ENCODE measurements at places on chromosomes 16 and 17.

DNA sequence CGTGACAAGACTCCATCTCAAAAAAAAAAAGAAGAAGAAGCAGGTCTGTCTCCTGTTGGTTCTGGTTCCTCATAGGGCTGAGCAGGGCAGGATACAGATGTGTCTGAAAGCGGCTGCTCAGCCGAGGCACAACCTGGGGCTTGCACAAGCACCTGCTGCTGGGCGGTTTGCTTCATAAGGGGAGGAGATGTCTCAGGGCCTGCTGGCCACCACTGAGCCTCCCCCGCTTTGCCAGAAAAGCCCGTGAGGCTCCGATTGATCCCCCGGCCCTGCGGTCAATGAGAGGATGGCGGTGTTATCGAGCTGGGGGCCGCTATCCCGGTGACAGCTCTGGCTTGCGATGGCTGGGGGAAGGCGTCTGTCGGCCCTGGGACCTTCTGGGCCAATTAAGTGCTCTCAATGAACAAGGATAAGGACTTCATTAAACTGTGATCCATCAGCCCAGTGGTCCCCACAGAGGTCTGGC lies 162.0 kb downstream of the SDK2 start:
- DNase-seq, result no peak

GRCh38 chr16:64880006-64880405 lies 241.9 kb downstream of the CDH11 start:
- DNase-seq, result no peak

DNA sequence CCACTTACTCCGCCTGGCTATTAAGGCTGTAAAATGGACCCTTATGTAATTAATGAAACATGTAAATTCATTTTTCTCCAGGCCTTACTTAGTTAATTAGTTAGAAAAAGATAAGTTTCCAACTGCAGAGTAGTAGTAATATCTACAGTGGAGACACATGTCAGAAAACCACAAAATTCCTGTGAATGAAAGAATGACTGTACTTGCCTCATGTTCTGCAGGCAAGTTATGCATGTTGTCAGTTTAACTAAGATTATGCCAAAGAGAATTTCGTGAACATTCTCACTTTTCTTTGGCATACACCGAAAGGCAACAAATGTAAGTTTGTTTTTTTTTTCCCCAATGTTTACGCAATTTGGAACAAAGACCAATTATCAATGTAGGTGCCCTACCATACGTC lies 16.8 kb upstream of the CCL1 start:
- DNase-seq, result no peak

GRCh38 chr16:85465328-85466303 lies 147.5 kb upstream of the GSE1 start:
- DNase-seq, result peak; percentile 93

DNA sequence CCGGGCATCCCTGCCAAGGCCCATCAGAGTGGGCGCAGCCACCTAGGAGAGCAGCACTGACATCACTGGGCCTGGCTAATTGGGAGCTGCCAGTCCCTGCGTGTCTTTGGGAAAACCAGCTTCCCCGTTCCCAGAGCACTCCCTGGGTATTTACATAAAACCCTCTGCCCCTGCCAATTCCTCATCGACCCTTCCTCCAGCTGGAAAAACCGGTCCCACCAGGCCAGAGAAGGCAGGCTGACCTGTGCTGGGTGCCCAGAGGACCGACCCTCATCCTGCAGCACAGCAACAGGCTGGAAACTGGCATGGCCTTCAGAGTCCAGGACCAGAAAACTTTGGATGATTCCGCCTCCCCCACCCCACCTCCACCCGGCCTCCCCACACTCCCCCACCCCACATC lies 8.2 kb upstream of the FOXN1 start:
- DNase-seq, result peak; percentile 51

GRCh38 chr16:68369697-68370580 lies 59.1 kb downstream of the PRMT7 start:
- no peak for DNase-seq

DNA sequence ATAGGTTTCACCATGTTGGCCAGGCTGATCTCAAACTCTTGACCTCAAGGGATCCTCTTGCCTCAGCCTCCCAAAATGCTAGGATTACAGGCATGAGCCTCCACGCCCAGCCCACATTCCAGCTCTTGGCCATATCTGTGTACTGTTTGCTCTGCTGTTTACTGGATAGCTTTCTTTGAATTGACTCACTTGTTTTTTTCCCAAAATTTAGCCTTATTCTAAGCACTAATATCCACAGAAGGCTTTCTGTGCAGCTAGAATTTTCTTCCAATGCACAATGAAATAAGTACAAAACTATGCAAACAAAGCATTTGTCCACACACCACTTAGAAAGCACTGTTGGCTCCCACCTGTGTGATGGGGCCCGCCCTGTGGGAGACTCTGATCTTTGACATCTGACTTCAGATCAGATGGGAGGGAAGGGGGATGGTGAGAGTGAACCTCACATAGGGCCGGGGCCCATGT lies 72.2 kb downstream of the CLEC16A start:
- no peak for DNase-seq

DNA sequence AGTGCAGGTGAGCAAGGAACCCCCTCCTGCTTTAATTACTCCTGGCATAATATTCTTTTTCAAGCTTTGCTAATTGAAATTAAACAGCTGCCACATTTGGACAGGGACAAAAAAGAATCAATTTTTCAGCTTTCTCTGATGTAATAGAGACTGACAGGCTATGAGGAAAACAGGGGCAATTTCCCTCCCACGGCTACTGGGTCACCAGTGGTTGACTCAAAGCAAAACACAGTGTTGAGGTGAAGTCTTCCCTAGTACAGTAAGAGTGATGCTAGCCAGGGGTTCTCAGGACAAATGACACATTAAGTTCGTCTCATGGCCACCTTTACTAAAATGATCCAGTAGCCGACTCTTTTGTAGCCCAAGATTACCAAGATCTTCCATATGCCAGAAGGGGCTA lies 38.6 kb upstream of the PMFBP1 start:
- no peak for DNase-seq

DNA sequence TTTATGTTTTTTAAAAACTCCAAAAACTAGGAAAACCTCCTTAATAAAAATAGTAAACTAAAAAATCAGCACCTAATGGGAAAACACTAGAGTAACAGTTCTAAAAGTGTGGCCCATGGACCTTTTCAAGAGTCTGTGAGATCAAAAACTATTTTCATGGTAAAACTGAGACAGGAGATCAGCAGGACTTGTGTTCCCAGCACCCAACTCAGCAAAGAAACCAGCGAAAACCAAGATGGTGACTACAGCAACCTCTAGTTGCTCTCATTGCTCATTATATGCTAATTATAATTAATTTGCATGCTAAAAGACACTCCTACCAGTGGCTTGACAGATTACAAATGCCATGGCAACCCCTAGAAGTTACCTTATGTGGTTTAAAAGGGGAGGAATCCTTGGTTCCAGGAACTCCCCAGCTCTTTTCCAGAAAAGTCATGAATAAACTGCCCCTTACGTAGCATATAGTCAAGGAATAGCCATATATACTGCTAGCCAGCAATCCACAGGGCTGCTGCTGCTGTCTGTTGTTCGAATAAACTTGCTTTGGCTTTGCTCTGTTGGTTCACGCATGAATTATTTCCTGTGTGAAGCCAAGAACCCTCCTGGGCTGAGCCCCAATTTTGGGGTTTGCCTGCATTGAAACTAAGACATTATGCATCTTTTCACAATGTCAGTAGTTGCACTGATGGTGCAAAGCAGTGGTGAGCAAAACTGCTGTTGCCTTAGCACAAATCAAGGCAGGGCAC lies 12.4 kb downstream of the CMTR2 start:
- no peak for DNase-seq

DNA sequence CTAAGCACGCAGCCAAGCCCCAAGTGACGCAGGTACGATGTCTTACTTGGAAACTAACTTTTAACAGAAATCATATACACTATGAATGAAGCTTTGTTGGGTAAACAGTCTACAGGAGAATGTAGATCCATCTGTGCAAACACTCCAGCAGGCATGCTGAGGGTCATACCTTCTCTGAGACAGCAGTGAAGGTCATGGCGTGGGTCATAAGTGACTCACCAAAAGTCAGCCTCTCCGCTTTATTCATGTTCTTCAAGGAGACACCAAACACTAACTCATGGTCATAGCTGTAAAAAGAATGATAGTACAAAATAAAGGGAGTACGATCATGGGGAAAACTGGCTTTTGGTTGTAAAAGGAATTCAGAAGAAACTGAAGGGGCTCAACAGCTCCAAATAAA lies 20.6 kb downstream of the BLMH start:
- no peak for DNase-seq

DNA sequence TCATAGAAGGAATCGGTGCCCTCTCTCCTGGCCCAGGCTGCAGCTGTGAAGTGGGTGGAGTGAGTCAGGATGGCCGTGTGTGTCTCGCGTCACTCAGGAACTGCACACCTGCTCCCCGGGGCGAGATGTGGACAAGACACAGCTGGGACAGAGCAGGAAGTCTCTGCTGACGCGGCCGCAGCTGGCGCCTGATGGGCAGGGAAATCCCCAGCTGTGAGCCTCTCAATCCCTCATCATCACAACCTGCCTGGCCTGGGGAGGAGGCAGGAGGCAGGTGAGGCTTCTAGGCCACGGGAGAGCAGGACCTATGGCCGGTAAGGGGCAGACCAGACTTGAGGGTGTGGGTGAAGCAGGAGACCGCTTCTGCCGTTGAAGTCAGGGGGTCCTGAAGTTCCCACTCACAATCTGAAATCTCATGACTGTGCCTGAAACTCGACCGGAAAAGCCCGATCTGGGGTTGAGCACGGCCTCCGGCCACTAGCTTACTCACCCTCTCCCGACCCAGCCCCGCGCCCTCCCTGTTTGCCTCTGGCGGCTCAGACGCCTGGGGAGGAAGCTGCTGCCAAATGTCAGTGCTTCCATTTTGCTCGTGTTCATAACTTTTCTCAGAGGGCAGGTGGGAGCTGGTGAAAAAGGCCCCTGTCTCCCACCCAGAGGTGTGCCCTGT lies 1.1 kb upstream of the TRPV3 start:
- peak; percentile 99 for DNase-seq

GRCh38 chr17:33205552-33205951 lies 87.5 kb downstream of the ASIC2 start:
- no peak for DNase-seq

DNA sequence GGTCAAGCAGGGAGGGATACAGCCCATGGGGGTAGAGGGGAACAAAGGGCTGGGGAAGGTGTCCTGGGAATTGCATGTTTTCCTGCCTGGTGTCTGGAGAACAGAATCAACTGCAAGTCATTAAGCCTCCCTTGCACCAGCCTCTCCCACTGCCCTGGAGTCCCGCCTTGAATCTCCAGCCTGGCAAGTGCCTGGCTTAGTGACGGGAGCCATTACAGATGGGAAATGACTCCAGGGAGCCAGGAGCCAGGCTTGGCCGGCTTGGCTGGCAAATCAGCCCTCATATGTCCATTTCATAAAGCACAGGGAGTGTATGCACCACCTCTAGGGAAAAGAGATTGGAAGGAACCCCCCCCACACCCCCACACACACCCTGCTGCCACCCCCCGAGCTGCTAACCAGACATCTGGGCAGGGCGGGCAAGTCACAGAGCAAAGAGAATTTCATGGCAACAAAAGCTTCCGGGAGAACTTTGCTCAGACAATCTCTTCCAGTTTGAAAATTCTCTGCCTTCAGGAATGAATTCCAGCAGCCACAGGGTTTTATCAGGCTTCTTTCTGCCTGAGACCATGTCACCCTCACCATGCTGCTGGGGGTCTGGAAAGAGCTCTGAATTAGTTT lies 127.7 kb downstream of the NTN1 start:
- DNase-seq, result no peak

GRCh38 chr16:12245921-12246720 lies 269.6 kb downstream of the SNX29 start:
- peak; percentile 85 for DNase-seq

GRCh38 chr17:36742267-36743000 lies 141.1 kb downstream of the MRM1 start:
- no peak for DNase-seq

DNA sequence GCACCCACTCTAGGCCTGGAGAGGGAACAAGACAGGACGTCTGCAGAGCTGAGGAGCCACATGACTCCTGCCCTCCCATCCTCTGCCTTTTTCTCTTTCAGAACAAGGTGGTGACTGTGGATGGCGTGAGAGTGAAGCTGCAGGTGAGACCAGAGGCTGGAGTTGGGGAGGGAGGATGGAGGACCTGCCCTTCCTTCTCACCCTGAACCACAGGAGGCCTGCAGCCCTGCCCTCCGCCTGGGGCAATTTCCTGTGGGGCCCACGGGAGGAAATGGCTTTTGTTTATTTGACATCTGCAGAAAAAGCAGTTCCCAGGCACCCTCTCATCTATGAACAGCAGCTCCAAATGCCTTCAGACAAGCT lies 5.1 kb downstream of the RAB37 start:
- DNase-seq, result peak; percentile 83

- DNase-seq, result no peak
Observed at GRCh38 chr16:20004931-20005330, 68.8 kb downstream of the GPR139 start.

DNA sequence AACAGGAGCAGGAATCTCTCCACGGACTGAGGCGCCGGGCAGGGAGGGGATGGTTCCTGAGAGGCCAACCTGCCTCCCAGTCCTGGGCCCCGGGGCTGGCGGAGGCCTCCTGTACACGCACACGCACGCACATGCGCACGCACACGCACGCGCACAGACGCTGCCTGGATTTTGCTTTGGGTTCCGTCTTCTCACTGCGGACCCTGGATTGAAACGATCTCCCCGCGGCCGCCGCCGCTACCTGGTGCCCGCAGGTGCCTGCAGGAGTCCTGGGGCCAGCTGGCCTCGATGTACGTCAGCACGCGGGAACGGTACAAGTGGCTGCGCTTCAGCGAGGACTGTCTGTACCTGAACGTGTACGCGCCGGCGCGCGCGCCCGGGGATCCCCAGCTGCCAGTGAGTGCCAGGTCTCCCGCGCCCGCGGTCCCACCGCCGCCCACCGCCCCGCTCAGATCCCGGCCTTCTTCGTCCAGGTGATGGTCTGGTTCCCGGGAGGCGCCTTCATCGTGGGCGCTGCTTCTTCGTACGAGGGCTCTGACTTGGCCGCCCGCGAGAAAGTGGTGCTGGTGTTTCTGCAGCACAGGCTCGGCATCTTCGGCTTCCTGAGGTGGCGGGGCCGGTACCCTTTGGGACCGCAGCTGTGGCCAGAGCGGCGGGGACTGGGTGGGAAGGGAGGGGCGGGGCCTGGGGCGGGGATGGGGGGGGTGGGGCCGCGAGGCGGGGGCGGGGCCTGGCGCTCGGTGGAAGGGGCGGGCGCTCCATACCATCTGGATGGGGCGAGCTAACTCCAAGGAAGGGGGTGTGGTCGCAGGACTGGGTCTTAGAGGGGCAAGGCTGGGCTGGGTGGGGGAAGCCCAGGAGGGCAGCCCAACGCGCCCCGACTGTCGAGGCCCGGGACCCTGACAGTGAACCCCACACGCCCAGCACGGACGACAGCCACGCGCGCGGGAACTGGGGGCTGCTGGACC lies 12.3 kb downstream of the CES4A start:
- DNase-seq, result peak; percentile 91

All from DMS53 (cell line).